ENCODE measurements at places on chromosomes 11 and 22.

GRCh38 chr11:129163714-129164164, 28.4 kb downstream of the ARHGAP32 start:
- no peak for DNase-seq

GRCh38 chr11:18669711-18670110, 28.9 kb upstream of the TMEM86A start:
- no peak for DNase-seq

- no peak for DNase-seq
These were observed 28.8 kb downstream of the SWAP70 start for GRCh38 chr11:9692691-9693090.

DNA sequence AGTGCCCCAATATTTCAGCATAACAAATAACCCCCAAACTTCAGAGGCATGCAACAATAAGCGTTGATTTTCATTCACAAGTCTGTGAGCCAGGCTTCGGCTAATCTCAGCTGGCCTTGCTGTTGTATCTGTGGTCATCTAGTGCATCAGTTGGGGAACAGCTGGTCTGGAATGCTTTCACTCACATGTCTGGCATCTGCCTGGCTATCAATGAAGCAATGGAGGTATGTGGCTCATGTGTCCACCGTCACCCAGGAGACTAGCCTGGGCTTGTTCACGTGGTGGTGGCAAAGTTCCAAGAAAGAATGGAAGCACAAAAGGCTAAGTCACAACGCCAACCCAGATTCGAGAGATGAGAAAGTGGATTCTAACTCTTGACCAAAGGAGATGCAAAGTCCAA, 304.8 kb upstream of the ISX start:
- peak; percentile 46 for DNase-seq

DNA sequence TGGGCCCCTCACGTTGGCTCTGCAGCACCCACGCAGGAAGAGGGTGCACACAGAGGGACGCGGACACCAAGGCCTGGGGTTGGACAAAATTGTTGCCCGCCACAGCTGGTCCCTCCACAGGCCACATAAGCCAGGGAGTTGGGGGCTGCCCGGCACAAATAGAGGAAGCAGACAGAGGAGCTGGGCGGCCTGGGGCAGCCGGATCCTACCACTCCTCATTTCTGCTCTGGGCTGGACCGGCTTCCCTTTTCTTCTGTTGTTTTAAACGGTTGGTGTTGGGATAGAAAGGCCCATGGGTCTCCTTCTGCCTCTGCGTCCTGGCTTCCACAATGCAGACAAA, 36.4 kb upstream of the LINC01488 start:
- DNase-seq = no peak

- DNase-seq = no peak
These were observed 218.2 kb upstream of the CARD18 start for GRCh38 chr11:105357764-105358163.

- no peak for DNase-seq
These were observed 475.4 kb upstream of the CHORDC1 start for GRCh38 chr11:90698238-90698637.

DNA sequence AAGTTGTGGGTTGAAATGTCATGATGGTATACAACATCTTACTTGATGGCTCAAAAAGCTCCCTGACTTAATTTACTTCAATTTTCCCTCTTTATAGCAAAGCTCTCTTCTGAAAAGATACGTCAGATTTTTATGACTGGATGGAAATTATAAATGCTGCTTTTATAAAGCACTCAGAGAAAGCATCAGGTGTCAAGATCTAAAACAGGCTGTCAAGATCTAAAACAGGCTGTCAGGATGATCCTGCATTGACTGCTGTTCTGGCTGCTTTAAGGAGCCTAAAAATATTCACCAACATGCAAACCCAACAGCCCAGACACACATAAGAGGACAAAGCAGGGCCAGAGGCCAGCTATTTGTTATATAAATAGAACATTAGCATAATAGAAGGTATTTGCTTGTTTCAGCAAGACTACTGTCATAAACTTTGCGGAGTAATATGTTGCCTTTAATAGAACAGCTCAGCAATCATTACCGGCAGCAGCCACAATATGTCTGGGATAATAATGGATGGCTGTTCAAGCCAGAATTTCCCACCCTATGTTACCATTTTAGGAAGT, 77.3 kb upstream of the ANO5 start:
- DNase-seq = no peak

GRCh38 chr22:28798810-28799605, 1.4 kb downstream of the XBP1 start:
- peak; percentile 59 for DNase-seq

DNA sequence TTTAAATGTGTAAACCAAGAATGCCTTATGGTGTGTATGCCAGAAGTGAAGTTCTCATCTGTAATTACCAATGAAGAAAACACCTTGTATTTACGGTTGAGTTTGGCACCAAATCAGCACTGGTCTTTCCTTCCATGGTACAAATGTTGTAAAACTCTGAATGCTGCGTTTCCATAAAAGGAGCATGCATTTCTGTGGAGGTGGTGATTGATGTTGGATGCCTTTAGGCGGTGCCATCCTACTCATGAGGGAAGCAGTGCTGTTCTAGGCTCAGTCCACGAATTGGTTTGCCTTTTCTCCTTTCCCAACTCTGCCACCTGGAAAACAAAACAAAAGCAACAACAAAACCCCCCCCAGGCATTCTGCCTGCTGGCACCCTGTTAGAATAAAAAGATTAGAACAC, 124.4 kb downstream of the TEAD1 start:
- no peak for DNase-seq
